ENCODE measurements at places on chromosomes 1 and 21.

- no peak for DNase-seq
Measured at GRCh38 chr21:33308586-33309490, 15.9 kb upstream of the IFNAR1 start.

GRCh38 chr1:1730870-1731269 is 6.7 kb upstream of the CDK11A start:
- no peak for DNase-seq

DNA sequence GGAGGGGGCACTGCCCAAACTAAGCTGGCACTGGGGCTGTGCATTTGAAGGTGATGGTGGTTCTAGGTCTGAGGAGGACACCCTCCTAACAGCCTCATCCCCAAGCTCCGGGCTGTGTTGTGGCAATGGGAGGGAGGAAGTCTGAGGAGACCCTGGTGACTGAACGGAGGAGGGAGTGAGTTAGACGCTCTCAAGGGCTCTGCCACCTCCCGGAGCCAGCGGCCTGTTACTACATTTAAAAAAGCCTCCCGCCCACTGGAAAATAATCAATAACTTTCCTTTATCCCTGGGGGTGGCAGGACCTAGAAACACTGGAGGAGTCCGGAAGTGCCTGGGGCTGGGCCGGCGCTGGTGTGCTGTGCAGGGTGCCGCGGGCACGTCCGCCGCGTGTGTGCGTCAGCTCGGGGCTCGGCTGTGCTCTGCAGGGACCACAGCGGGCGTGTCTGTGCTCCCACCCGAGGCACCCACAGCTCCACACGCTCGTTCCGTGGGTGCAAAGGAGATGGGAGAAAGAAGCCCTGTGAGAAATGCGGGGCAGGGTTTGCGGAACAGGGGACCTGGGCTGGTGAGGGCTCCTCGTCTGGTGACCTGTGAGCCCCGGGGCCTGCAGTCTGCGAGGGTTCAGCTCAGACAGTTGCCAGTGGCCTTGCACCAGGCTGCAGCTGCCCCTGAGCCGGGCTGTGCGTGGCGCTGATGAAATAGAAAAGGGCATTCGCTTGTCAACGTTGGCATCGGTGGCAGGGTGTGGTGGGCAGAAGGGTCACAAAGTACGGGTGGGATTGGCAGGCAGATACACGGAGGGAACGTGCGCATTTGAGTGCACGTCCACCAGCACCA is 5.3 kb downstream of the SAMD11 start:
- DNase-seq: no peak

DNA sequence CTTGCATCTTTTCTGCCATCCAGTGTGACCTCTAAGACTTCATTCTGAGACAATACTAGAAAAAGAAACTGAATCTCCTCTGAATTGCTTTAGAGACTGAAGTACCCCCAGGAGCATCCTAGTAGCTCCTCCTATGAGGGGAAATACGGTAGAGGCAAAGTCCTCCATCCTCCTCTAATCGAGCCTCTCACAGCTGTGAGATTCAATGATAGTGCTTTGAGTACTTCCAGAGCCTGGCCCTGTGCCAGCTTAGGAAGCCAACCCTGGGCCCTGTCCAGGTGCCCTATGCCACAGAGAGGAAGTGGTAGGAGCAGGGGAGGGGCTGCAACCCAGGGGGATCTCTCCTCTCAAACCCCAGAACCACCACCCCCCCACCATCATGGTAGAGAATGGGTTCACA is 10.7 kb downstream of the RORC start:
- no peak for DNase-seq

DNA sequence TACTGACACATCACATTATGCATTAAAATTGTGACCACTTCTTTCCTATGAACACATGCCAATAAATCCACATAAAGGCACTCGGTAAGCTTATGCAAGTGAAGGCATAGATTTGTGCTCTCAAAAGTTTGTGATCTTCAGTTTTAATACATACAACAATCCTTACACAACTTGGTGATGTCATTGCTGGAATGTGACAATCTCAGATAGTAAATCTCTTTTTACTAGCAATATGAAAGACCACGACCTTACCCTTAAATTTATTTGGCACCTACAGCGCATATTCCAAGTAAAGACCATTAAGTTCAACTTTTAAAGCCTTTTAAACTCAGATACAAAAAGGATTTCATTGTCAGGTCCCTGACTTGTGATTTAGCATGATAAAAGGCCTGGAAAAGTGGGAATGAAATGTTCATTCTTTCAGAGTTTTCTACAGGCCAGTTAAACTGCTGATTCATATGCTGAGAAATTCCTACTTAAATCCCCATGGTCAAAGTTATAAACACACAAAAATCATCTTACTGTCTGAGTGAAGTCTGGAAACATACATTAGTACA is 157.4 kb downstream of the SIPA1L2 start:
- no peak for DNase-seq

DNA sequence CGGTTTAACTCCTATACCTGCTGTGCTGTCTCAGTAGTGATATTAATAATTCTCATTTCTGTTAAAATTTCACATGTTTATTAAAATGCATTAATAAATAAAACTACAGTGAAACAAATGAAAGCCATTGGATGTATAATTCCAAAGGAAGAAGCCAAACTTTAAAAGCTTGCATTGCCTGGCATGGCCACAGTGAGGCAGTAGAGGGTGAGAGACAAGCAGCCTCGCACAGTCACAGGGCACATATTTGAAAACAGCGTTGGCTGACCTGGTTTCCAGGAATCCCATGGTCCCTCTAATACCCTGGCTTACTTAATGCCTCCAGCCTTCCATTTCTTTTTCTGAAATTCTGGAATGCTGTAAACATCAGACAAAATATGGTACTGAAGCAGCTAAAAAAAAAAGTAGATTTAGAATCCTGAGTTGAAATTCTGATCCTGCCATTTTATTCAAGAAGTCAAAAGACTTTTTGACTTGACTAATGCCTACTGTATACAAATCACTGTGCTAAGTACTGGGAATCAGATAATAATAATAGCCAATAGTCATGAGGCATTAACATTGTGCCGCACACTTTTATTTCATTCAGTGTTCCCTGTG is 6.7 kb upstream of the RNASEL start:
- peak; percentile 27 for DNase-seq

DNA sequence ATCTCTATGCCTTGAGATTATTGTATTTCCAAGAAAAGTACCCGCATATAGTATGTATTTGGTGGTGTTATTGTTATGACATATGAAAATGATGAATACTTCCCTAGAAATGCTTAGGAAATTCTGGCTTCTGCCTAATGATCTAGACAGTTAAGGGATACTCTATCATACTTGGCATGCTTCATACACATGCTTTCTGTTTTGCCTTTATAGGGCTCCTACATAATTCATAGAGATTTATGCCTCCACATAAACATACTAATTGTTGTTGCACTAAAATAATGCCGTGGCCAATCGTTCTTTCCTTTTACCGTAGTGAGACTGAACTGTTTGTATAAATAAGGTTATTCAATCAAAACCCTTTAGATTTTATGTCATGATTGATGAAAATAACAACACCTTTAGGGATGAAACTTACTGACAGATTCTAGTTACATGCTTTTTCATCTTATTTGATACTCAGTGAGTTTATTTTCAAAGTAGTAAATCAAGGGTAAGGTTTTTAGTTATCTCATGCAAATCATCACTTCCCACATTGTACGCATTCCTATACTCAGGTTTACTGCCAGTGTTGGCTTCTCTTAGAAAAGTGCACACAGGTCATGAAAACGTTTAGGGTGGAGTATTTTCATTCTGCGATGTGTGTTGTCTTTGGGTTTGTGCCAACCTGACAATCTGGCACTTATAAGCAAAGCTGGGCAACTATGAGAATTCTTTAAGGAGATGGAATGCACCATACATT is 40.5 kb upstream of the SCYL3 start:
- no peak for DNase-seq

DNA sequence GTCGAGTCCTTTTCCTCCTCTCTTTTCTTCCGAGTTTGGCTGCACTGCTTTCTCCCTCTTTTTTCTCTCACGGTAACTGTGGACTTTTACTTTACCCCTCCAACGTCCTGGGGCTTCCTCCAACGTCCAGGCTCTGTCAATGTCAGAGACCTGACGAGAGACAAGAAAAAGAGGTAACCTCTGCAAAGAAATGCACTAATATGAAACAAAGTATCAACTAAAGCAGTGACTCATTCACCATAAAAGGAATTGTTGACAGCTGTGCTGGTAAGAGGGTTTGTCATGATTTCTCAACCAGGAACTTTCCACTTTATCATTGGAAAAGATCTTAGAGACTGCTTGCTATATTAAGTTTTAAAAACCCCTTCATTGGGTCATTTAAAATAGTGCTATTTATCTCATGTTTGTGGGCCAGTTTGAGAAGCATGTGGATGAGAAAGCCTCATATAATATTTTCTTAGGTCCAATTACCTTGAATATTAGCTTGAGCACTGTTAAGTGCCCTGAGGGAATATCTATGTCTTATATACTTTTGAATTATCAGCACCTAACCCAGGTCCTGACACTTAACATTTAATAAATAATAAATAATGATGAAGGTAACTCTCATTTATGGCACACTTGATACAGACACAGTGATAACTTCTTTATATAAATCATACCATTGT is at the start of gene GBP2:
Gene GBP2 (minus strand): TSS at position 202 of the 668 bp plus-strand sequence. CDS start 4,148 bp downstream, outside the sequence.
- DNase-seq: no peak

DNA sequence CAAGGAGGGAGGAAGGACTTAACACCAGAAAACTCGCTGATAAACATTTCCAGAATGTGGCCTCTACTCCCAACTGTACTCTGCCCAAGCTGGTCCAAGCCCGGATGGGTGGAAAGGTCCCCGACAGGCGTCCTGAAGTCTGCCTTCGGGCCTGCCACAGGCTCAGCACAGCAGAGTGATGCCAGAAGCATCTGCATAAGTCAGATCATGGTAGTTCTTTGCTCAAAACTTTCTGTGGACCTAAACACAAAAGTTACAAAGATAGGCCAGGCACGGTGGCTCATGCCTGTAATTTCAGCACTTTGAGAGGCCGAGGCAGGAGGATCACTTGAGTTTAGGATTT is 790 bp upstream of the UTS2 start:
- no peak for DNase-seq

GRCh38 chr1:95027046-95027445 is 45.7 kb downstream of the ALG14 start:
- no peak for DNase-seq

- DNase-seq: no peak
Measured at GRCh38 chr1:25174730-25175612, 57.3 kb downstream of the SYF2 start.

DNA sequence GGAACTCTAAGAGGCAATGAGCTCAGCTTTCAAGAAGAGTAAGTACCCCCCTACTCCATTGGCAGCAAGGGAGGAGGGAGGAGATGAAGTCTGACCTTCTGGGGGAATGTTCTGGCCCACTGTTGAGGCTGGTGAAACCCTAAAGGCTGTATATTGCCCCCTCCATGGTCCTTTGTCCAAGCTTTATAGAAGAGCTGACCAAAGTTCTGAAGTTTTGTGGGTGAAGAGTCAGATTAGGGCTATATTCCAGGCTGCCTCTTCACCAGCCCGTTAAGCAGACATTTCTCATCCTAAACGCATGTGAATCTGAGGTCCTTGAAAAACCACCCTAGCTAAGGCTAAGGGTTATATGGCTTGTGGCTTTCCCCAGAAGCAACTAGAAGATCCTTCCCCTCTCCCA is 1.4 kb downstream of the C1orf94 start:
- no peak for DNase-seq
